ENCODE measurements at places on chromosomes 2 and 18.

DNA sequence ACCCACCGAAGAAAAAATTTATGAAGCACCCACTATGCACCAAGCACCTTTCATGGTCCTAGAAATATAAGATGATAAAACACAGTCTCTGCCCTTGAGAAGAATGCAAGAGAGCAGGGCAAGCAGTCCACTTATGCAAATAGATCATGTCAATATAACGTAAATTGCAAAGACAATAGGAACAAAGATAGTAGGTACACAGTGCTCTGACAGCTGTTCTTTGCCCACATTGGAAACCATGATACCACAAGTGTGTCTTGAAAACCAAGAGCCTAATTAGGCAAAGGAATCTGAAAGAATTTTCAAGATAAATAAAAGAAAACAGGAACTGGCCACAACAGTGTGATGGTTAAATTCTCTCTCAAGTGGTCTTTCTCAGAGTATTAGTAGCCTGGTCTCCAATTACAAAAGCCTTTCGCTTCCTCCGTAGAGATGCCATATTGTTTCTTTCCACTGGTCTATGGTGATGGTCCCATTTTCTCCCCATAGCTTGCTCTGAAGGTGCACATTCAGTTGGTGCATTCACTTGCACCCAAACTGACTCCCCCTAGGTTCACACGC, 108.5 kb downstream of the VWC2L start:
- no peak for DNase-seq

DNA sequence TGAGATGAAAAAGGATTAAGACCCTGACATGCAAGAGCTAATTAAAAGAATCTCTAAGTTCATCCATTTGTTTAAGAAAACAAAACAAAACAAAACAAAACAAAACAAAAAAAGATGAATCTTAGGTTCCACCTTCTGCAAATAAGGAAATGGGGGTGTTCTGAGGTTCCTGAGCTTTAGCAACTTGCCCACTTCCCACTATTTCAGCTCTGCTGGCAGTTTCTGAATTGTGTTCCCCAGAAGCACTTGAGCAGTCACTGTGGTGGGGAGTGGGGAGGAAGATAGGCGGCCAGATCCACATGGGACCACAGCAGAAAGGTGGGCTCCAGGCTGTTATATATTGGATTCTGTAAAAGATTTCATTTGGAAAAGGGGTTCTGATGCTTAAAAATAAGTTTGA, 20.3 kb downstream of the INO80C start:
- no peak for DNase-seq

DNA sequence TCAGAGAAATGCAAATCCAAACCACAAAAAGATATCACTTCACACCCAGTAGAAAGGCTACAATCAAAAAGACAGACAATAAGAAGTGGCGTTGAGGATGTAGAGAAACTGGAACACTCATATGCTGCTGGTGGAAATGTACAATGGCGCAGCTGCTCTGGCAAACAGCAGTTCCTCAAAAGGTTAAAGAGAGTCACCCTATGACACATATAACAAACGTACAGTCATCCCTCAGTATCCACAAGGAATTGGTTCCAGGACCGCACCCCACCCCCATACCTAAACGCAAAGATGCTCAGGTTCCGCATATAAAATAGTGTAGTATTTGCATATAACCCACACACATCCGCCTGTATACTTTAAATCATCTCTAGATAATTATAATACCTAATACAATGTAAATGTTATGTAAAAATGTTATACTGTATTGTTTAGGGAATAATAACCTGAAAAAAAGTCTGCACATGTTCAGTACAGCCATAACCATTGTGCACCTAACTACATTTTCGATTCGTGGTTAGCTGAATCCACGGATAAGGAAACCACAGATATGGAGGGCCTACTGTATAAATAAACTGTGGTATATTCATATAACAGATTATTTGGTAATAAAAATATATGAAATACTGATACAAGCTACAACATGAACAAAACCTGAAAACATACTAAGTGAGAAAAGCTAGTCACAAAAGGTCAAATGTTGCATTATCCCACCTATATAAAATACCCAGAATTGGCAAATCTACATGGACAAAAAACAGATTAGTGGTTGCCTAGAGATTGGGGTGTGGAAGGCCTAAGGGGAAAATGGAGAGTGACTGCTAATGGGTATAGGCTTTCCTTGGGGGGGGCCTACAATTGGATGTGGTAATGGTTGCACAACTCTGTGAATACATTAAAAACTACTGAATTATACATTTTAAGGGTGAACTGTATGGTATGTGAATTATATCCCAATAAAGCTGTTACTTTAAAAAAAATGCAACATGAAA, 37.5 kb downstream of the UXS1 start:
- no peak for DNase-seq

DNA sequence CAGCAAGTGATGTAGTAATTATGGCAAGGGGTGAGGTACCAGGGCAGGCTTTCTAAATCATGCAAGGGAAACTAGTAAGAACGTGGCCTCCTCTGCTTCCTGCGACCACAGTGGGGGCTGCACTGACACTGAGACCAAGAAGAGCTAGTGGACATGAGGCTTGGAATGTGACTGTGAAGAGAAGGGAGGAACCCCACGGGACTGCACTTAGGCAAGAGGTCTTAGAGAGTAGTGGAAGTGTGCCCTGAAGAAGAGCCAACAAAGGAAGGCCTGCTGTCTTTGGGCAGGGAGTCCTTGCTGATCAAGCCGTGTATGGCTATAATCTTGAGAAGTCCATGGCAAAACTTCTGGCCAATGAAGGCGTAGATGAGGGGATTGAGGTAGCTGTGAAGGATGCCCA, 8.9 kb upstream of the RUFY4 start:
- DNase-seq, result no peak

- no peak for DNase-seq
Measured at GRCh38 chr2:45130736-45131135, 121.5 kb upstream of the SIX2 start.

- no peak for DNase-seq
Measured at GRCh38 chr2:162712598-162712997, 126.0 kb downstream of the KCNH7 start.

GRCh38 chr18:66553824-66554223, 50.1 kb downstream of the CDH19 start:
- no peak for DNase-seq

DNA sequence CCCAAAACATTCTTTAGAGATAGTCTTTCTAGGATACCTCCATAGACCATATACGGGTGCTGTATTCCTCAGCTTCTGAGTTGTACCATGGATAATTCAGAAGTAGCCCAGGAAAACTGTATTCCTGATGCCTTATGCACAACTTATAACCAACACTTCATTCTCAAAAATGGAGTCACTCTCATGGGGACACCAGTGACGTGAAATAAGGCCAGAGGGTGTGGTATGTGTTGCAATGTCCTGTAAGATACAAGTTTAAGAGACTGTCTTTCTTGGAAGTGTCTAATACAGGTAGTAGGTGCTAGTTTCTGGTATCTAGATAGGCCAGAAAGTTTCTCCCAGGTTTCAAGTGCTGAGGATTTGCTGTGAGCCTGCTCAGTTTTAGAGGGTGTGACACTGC, 36.1 kb downstream of the COX7A2L start:
- no peak for DNase-seq

DNA sequence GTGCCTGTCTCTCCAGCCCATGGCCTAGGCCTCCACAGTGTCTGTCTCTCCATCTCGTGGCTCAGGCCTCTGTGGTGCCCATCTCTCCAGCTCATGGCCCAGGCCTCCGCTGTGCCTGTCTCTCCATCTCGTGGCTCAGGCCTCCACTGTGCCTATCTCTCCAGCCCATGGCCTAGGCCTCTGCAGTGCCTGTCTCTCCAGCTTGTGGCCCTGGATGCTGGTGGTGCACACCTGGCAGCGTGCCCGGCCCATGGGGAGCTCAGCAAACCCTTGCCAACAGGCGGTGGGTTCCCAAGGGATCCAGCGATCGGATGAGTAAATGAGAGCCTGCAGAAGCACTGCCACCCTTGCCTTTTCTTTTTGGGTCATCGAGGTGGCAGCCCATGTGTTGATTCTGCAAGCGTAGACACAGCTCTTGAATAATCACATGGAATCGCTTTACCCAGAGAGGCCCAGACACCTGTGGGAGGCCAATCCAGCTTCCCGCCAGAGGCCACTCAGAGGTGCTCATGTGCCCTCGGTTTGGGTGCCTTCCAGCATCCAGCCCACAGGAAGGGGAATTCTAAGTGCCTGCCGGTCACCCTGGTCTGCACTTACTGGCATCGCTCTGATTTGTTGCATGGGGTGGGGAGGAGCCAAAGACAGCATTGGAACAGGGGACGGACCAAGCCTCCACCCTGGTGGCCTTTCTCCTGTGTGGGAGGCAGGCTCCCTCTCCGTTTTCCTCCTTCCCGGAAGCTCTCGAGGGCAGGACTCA, 101.8 kb upstream of the HDAC4 start:
- DNase-seq, result no peak

All from urinary bladder (tissue), 4 donors.